ENCODE measurements at places on chromosomes 4 and X.
A peak's percentile ranks its signal among the peaks of the same experiment; 100 is the strongest.

- peak; percentile 11 for DNase-seq
Measured at GRCh38 chr4:128388352-128388630, 100.7 kb upstream of the PGRMC2 start.

- peak; percentile 26 for DNase-seq
Measured at GRCh38 chr4:149896432-149896831, 80.8 kb upstream of the IQCM start.

GRCh38 chr4:16862697-16863096 lies 35.7 kb downstream of the LDB2 start:
- DNase-seq = no peak

GRCh38 chr4:147088146-147088545 lies 142.5 kb upstream of the TTC29 start:
- DNase-seq = no peak

DNA sequence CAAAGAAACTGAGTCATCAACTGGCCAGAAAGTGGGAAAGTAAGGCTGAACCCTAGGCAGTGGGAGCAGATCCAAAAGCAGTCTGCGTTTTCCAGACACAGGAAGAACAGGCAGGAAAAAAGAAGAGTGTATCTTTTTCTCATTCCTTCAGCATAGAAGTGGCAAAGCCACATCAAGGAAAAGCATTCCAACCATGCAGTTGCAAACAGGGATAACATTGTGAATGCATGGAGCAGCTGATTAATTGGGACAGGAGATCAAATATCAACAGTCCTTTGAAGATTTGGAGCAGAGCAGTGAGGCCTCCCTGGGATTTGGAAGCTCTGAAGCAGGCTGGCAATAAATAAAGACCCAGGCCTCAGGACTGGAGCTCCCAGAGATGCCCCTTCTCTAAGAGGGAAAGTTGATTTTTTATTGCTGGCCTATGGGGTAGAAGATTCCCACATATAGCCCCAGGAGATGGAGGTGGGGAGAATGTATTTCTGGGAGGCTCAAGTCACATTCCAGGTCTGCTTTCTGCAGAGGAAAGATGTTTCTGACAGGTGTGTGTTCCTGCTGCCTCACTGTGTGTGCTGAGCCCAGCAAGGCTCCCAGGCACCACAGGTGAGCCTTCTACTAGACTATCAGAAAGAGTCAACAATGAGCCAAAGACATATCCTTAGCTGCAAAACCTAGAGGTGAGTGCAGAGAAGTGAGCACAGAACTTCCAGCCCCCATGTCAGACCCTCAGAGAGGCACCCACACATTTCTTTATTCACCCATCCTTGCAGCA lies 222.5 kb downstream of the RAB28 start:
- DNase-seq = peak; percentile 18

DNA sequence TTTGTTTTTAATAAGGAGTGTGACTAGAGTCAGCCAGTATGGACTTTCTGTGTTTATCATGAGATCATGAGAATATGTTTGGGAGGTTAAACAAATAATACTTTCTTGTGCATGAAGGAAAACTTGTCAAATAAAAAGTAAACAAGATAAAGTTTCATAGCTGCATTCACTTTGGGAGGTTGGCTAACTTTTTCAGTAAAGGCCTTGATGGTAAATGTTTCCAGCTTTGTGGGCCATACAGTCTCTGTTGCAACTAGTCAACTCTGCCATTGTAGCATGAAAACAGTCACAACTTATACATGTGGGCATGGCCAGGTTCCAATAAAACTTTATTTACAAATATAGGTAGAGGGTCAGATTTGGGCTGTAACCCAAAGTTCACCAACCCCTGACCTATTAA lies 150.4 kb downstream of the MID1 start:
- DNase-seq = no peak

DNA sequence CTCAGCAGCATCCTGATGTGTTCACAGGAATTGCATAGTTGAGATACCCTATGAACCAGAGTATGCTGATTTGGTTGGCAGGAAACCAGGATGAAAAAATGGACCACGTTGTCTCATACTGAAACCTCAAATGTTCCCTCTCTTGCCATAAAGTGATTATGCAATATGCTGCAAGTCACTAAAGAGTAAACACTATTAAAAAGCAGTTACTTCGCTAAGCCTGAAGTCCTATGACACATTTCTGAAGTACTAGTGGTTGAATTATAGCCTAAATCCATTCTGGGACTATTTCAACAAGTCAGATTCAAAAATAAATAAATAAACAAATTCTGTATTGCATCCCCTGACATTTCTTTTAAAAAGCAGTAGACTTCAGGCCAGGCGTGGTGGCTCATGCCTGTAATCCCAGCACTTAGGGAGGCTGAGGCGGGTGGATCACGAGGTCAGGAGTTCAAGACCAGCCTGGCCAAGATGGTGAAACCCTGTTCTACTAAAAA lies 106.0 kb upstream of the NAP1L5 start:
- DNase-seq = peak; percentile 53

DNA sequence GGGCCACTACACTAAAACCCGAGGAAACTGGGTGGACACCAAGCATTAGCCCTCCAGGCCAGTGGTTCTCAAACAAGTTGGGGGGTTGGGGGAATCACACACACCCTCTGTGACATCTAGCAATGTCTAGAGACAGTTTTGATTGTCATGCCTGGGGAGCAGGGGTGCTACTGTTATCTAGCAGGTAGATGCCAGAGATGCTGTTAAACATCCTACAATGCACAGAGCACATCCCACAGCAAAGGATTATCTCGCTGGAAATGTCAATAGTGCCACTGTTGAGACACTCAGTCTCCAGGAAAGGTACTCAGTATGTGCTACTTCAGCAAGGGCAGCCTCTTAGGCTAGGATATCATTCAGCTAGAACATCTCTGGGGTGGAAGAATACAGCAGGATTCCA lies 1.3 kb downstream of the SMC1A start:
- no peak for DNase-seq

GRCh38 chr4:173506597-173507211 lies 23.3 kb downstream of the HAND2 start:
- DNase-seq = peak; percentile 54

DNA sequence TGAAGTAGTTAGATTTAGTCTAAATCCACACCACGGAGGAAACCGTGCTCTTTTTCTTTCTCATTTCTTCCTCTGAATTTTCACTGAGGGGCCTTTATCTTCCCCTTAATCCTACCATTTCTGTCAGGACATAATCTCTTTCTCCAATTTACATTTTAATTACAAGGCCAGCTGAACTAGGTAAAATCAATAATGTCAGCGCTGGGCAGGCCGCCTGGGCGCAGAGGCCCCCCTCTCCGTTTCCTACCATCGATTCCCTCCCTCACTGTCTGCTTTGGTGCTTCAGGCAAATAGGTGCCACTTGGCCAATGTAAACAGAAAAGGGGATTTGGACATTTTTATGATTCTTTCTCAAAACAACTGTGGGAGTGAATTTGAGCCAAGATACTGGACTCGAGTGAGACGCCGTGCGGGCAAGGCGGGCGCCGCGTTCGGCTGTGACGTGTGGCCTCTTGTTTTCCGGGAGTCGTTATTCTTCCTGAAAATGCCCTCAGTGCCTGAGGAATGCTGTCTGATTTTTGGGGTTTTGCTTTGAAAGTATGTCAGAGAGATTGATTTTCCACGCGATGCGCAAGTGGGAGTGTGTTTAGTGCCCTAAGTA lies 22.6 kb downstream of the UVSSA start:
- DNase-seq = no peak

DNA sequence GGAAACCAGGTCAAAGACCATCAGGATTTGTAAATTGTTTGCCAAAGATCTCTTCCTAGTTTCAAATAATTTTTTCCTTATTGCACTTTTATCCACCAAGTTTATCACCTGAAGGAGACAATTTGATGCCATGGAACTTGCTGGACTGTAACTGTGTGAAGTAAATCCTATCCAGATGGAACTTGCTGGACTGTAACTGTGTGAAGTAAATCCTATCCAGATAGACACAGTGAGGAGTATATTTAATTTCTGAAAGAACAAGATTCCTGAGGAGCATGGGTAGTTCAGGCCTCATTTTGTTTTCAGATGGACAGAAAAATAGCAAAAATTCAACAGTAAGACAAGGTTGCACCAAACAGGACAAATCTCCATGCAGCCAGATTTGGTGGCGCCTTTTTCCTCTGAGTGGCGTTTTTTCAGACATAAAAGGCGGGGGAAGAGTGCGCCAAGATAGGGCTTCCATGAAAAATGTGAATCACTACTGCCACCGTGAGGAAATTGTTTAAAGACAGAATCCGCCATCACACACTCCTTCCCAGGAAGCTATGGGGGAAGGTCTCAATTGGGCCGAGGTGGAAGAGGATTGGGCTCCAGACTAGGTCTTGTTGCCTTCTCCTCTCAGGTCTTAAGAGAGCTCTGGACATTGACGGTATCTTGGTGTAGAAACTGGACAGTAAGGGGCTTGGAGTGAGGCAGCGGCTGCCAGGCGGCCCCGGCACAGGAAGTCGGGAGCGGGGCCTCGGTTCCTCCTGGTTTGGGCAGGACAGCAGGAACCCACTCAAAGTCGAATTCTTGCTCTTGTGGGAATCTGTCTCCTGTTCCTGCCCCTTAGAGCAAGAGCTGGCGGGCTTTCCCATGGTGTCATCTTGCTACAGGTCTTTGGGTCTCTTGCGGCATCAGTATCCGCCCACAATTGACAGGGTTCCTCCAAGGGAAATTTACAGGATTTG lies 234.7 kb downstream of the OR13H1 start:
- no peak for DNase-seq

GRCh38 chrX:66000178-66000577 lies 39.7 kb downstream of the VSIG4 start:
- no peak for DNase-seq
